ENCODE measurements at places on chromosomes 7 and 10.
A peak's percentile ranks its signal among the peaks of the same experiment; 100 is the strongest.

DNA sequence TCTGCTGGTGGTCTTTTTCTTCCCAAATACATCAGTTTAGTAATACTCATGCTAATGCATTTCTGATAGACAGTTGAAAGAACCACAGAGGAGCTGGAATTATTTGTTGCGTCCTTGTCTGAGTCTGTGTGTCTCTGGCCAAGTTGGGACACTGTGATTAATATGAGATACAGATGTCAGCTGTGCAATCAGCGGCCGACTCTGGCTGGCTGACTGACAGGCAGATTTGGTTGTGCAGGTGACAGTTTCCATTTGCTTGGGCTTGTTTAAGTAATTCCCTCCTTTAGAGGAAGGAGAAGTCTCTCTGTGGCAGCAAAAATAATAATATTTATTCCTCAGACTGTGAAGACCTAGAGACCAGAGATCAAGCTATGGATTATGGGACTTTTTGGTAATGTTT is 176.2 kb upstream of the CHRM2 start:
- DNase-seq = no peak

- DNase-seq = no peak
Observed at GRCh38 chr7:10022957-10023356, 950.7 kb upstream of the PHF14 start.

GRCh38 chr10:68666280-68666760 is 54.7 kb upstream of the CCAR1 start:
- DNase-seq = peak; percentile 71

- DNase-seq = peak; percentile 34
Observed at GRCh38 chr7:12888717-12889116, 201.3 kb downstream of the ARL4A start.

DNA sequence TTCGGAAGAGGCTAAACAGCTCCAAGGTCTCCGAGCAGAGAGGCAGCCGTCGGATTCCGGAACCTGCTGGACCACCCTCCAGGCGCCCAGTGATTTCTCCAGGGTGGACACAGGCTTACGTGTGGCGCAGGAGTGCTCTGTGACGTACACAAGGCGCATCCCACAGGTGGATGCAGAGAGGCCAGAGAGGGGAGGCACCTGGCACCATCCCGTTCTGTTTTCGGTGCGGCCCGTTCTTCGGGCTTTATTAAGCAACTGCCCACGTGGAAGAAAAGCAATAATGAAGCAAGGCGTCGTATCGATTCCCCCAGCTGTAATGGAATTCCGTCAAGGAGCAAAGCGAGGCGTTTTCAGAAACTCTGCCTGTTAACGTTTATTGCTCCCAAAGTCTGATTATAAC is 163.6 kb downstream of the PTPRN2 start:
- no peak for DNase-seq

DNA sequence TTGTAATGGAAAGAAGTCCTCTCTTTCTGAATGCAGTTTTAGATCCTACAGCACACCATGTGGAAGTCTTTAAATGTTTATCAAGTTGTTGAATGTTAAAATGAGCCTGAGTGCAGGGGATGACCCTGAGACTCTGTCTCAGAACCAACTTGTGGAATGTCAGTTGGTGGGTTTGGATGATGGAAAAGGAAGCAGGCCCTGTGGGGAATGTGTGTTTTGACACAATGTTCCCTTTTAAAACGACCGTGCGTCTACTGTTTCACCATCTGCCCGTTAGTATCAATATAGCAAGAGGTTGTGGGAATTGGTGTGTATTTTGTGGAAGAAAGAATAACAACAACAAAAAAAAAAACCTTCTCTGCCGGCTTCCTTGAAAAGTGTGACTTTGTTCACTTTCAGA is 8.3 kb downstream of the DYNC1I1 start:
- no peak for DNase-seq

DNA sequence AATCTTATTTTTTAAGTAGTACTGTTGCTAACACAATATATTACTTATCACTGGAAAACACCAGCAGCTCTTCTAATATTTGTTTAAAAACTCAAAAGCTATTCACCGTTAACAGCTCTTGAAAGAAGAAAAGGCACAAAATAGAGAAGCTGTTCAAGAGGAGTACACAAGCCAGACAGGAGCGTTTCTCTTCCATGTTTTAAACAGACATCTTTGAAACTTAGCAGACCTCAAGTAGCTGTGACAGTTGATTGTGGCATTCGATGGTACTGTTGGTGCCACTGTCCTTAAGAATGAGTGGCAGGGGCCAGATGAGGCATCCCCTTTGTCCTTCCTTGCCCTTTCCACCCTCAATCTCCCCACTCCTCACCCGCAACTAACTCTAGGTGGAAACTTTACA is 81.6 kb upstream of the PRR15 start:
- DNase-seq = no peak

GRCh38 chr10:76868098-76868977 is 769.3 kb downstream of the KCNMA1 start:
- DNase-seq = peak; percentile 53

DNA sequence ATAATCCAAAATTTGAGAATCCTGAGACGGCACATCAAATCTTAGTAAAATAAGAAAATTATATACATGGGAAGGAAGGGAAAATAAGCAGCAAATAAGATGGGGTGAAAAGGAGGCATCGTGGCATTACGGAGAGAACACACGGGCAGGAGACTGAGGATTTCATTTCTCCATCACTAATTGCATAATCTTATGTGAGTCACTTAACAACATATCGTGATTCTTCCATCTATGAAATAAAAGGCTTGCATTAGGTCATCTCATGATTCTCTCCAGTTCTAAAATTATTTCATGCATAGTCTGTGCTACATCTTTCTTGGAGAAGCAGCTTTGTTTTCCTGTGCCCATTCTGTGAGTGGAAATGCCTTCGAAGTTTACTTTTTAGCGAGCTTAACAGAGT is 288.7 kb downstream of the LRMDA start:
- no peak for DNase-seq

GRCh38 chr10:17229016-17229716 is 1.1 kb downstream of the VIM start:
- peak; percentile 91 for DNase-seq

DNA sequence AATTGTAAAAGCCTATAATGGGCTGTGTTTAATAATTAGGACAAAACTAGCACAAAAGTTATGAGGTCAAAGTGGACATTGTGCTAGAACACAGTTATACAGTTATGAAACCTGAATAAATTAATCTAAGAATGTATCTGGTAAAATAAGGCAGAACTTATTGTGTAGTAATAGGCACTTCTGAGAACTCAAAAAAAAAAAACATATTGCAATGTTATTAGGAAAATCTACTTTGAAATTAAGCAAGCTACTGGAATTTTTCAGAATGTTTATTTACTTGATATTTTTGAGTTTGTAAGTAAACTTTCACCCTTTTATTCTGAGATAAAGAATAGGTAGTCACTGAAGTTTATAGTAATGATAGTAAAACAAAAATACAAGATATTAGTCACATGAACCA is 135.8 kb upstream of the ABCB5 start:
- DNase-seq = no peak

- DNase-seq = no peak
Observed at GRCh38 chr10:75955973-75956502, 524.6 kb downstream of the LRMDA start.

DNA sequence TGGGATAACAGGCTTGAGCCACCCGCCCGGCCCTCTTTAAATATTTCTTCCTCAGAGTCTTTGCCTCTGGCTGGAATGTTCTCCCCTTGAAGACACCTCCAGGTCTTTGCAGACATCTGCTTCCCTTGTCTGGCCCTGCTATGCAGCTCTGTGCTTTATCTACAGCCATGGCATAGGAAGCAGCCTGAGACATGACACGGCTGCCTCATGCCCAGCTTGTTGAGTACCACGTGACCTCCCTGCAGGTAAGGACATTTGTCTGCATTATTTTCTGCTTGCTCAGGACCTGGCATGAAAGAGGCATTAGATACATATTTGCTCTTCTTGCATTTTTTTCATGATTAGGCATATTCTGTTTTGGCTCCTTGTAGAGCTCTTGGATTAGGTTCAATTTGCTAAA is 113.8 kb upstream of the KLF6 start:
- DNase-seq = no peak

DNA sequence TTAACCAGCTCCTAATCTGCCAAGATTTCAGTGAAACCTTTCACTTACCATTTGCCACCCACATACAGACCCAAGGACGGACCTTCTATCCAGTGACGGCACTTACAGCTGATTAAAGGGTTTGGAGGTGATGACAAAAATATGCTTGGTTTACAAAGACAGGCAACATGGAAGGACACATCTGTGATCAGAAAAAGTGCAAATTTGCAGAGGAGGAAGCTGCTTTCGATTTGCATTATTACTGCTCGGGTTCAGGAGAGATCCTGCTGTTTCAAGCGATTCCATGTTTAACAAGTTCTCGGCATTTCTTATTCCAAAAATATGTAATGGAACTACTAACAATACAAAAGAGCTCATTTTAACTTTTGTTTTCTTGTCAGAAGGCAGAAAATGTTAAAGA is 109.0 kb downstream of the JAZF1 start:
- no peak for DNase-seq

DNA sequence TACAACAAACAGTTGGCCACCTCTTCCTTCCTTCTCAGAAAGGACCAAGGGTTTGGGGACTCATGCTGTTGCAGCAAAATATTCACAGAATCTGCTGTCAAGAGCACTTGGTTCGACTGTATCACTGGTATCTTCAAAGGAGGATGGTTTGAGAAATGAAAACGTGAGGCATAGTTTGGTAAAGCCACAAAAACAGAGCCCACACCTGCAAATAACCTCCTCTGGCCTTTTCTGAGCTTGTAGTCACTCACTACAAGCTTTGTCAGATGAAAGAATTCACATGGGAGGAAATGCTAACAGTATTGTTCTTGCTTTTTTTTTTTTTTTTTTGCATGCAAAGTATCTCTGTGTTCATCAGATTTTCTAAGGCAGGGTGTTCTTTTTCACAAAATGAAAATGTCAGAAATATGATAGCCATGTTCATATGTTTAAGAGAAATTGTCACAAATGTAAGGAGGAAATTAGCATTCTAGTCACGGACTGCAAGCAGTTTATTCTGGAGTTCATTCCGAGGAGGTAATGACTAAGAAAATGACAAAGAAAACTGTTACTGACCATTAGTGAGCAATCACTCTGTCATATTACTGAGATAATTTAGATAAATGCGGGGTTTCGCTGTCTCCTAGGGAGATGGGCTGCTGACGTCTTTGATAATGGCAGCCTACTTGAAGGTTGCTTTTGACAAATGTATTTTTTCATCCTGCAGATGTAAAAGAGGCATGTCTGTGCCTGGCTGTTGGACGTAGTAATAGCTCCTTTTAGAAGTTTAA is 117.8 kb upstream of the MYO3A start:
- no peak for DNase-seq

GRCh38 chr7:151144387-151144786 is 23.1 kb downstream of the GBX1 start:
- DNase-seq = no peak

DNA sequence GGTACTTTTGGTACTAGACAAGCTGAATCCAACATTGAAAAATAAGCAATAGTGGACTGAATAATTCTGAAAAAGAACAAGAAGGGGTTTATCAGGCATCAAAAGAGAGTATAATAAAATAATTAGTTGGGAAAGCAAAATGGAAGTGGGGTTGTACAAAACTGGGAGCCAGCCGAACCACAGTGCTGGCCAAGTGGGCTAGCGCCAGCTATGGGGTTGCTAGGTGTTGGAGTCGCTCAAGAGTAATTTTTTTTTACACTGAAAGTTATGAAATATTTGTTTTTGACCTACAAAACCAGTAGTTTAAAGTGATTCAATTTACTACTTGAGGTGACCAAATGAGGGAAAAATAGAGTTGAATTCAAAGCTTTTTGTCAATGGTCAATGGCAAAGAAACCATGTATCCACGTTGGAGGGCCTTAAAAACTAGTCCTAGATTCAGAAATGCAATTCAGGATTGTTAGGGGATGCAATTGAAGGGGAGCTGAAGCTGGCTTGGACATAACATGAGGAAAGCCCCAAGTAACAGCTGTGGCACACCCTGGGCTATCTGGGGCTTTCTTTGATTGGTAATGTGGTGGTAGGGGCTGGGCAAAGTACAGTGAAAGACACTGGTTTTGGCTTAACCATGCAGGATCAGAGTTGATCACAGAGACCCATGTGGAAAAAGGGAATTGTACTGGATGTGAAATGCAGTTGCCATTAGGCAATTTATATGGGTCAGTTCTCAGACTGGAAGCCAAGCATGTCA is 28.3 kb upstream of the MSMB start:
- no peak for DNase-seq

DNA sequence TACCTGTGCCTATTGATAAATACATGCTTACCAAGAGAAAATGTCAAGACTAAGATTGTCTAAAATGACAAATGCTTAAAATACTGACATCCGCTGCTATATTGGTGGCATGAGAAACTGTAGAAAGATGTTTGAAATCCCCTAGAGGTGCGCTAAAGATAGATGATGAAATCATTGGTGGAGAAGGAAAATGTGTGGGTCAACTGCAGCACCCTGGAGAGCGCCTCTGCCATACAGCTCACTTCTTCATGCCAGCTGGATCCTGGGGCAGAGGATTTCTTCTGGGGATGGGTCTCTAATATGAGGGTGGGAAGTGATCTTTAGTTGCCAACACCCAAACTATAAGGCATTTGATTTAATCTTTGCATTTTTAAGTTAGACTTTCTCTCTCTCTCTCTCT is 680.4 kb upstream of the POM121L12 start:
- no peak for DNase-seq

GRCh38 chr7:101626758-101627157 is 2.3 kb downstream of the MYL10 start:
- DNase-seq = no peak

DNA sequence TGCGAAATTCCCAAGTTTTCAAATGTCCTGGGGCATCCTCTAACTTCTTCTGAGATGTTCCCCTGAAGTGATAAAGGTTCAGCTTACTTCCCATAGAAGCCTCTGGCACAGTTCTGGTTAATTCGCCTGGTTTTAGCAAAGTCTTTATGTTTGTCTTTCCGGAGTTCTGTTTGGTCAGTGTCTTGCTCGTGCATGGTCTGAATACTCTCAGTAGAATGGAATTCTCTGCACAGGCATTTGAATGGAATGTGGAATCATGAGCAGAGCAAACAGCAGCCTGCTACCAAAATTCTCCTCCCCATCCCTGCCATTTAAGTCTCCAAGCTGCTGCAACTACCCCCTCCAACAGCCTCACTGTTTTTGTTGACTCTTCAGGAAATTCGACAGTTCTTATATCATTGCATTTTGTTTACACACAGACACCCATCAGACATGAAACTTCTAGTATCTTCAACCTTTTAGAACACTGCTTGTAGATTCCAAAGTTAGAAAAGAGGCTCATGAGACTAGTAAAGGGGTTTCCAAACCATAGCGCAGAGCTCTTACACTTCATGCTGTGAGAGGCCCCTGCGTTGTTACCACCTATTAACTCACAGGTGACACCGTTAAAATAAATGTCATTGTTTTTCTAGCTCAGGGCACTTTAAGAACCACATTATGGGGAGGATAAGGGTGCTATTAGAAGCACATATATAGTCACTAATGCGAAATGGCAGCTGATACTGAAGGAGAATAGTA is 129.7 kb downstream of the PLCE1 start:
- peak; percentile 70 for DNase-seq

GRCh38 chr7:99267481-99267840 is 5.2 kb upstream of the MYH16 start:
- DNase-seq = peak; percentile 17

All from fibroblast of the conjunctiva (primary cell).